Keratinocyte (primary cell): ENCODE measurements at places on chromosomes 1 and 21.
A peak's percentile ranks its signal among the peaks of the same experiment; 100 is the strongest.

- no peak overlapping the region for H3K27ac ChIP-seq
- H3K4me3 ChIP-seq = no peak overlapping the region
- no peaks in the 10 kb centered on the region for H3K4me1 ChIP-seq
- no peak for DNase-seq
- H3K36me3 ChIP-seq = no peaks in the 10 kb centered on the region
- H3K27me3 ChIP-seq = no peaks in the 10 kb centered on the region
Measured at GRCh38 chr21:38422082-38422481, 76.2 kb downstream of the ERG start.

DNA sequence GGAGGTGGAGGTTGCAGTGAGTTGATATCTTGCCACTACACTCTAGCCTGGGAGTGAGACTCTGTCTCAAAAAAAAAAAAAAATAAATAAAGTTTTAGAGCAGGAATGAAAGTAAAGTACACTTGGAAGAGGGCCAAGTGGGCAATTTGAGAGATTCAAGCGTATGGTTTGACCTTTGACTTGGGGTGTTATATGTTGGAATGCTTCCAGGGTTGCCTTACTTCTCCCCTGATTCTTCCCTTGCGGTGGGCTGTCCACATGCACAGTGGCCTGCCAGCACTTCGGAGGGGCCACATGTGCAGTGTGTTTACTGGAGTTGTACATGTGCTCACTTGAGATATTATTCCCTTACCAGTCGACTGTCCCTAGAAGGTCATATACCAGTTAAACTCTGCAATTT lies 295.5 kb upstream of the PROX1 start:
- H3K4me1 ChIP-seq = peaks cover 24% of the 10 kb centered on the region
- H3K36me3 ChIP-seq = no peaks in the 10 kb centered on the region
- H3K4me3 ChIP-seq = no peak overlapping the region
- H3K27me3 ChIP-seq = no peaks in the 10 kb centered on the region
- no peak overlapping the region for H3K27ac ChIP-seq
- DNase-seq = no peak

DNA sequence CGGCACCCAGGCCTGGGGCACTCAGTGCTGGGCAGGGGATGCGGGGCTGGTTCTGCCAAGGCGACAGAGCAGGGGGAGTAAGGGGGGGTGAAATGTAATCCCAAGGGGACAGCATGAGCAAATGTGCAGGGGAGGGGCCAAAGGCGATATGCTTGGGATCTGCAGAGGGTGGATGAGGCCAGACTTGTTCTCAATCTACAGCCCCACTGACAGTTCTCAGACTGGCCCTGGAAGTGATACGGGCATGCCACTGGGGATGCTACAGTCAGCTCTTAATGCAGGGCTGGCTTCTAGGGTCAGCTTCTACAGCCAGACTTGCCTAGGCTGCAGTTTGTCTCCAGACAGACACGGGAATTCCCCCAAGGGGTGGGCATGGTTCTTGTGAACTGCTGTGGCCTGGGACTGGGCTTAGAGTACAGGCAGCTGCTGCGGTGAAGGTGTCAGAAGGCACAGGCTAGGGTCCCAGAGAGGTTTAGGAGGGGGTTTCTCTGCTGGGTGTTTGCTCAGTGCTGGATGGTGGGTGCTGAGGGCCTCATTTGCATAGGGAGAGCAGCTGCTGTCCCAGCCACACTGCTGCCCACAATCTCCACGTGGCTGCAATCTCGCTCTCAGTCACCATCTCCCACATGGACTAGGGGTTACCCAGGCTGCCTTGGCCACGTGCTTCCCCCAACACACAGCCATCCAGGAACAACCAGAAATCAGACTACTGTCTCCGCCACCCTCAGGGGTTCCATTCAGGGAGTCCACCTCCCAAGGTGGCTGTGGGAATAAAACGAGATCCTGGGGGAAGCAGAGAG lies 190.1 kb downstream of the HIVEP3 start:
- no peaks in the 10 kb centered on the region for H3K36me3 ChIP-seq
- H3K27ac ChIP-seq = no peak overlapping the region
- DNase-seq = no peak
- H3K27me3 ChIP-seq = peaks cover 8% of the 10 kb centered on the region

- H3K27ac ChIP-seq = peak overlapping the region; percentile 98
- H3K4me3 ChIP-seq = peak overlapping the region; percentile 90
- H3K4me1 ChIP-seq = peaks cover 30% of the 10 kb centered on the region
- no peaks in the 10 kb centered on the region for H3K27me3 ChIP-seq
- peaks cover 51% of the 10 kb centered on the region for H3K36me3 ChIP-seq
Measured at GRCh38 chr1:150578272-150579109, 919 bp downstream of the MCL1 start.

- H3K4me3 ChIP-seq = no peak overlapping the region
- H3K27ac ChIP-seq = no peak overlapping the region
- no peak for DNase-seq
- peaks cover 11% of the 10 kb centered on the region for H3K4me1 ChIP-seq
- H3K27me3 ChIP-seq = no peaks in the 10 kb centered on the region
Measured at GRCh38 chr1:65813956-65814355, 21.3 kb downstream of the PDE4B start.

- H3K4me1 ChIP-seq = no peaks in the 10 kb centered on the region
- H3K4me3 ChIP-seq = no peak overlapping the region
- no peaks in the 10 kb centered on the region for H3K36me3 ChIP-seq
- DNase-seq = no peak
Measured at GRCh38 chr1:38361566-38361965, 315.0 kb upstream of the POU3F1 start.

DNA sequence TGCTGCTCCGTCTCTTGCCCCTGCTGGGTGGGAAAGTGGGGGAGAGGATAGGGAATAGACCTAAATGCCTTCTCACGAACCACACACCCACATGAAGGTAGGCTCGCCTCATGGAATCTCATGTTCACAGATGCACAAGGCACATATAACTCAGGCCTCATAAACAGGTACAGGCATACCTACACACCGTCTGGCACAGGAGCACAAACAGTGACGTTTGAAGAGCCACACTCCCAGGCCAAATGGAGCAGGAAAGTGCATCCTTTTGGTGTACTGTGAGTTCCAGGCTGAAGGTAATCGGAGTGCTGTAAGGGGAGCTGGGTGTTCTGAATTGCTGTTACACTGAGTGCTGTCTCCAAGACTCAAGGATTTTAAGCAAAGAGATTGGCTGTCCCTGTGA lies 13.1 kb downstream of the UTP11 start:
- peaks cover 60% of the 10 kb centered on the region for H3K4me1 ChIP-seq
- H3K27me3 ChIP-seq = no peaks in the 10 kb centered on the region
- H3K27ac ChIP-seq = peak overlapping the region; percentile 45
- peak overlapping the region; percentile 2 for H3K4me3 ChIP-seq
- peaks cover 16% of the 10 kb centered on the region for H3K36me3 ChIP-seq

DNA sequence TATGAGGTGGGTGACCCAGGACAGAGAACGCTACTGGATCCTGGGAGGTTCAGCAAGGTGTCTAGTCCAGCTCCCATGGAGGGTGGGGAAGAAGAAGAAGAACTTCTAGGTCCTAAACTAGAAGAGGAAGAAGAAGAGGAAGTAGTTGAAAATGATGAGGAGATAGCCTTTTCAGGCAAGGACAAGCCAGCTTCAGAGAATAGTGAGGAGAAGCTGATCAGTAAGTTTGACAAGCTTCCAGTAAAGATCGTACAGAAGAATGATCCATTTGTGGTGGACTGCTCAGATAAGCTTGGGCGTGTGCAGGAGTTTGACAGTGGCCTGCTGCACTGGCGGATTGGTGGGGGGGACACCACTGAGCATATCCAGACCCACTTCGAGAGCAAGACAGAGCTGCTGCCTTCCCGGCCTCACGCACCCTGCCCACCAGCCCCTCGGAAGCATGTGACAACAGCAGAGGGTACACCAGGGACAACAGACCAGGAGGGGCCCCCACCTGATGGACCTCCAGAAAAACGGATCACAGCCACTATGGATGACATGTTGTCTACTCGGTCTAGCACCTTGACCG lies 8.6 kb upstream of the PIGV start:
- no peak overlapping the region for H3K27ac ChIP-seq
- H3K4me1 ChIP-seq = no peaks in the 10 kb centered on the region
- DNase-seq = no peak
- H3K36me3 ChIP-seq = peaks cover 46% of the 10 kb centered on the region
- no peak overlapping the region for H3K4me3 ChIP-seq

- no peak for DNase-seq
- no peak overlapping the region for H3K4me3 ChIP-seq
- H3K4me1 ChIP-seq = peaks cover 12% of the 10 kb centered on the region
- no peak overlapping the region for H3K27ac ChIP-seq
Measured at GRCh38 chr1:245096311-245097066, 58.3 kb upstream of the KIF26B start.

DNA sequence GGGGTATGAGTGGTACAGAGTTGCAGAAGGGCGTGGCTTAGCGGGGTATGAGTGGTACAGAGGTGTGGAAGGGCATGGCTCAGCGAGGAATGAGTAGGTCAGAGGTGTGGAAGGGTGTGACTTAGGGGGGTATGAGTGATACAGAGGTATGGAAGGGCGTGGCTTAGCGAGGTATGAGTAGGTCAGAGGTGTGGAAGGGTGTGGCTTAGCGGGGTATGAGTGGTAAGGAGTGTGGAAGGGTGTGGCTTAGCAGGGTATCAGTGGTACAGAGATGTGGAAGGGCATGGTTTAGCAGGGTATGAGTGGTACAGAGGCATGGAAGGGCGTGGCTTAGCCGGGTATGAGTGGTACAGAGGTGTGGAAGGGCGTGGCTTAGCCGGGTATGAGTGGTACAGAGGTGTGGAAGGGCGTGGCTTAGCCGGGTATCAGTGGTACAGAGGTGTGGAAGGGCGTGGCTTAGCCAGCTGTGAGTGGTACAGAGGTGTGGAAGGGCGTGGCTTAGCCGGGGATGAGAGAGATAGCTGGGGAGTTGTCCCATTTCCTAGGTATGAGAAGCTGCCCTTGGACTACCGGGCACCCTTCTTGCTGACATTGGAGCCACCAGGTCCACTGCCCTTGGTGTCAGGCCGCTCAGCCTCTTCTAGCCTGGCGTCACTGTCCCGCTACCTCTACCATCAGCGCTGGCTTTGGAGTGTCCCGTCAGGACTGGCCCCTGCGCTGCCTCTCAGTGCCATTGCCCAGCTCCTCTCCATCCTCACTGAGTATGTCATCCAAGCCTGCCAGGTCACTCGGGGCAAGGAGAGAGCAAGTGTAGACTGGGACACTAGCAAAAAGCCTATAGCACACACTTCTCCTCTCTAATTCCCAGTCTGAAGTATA lies 29.8 kb downstream of the HYI start:
- peaks cover 68% of the 10 kb centered on the region for H3K36me3 ChIP-seq
- H3K27ac ChIP-seq = peak overlapping the region; percentile 81
- no peak overlapping the region for H3K4me3 ChIP-seq
- no peaks in the 10 kb centered on the region for H3K4me1 ChIP-seq

DNA sequence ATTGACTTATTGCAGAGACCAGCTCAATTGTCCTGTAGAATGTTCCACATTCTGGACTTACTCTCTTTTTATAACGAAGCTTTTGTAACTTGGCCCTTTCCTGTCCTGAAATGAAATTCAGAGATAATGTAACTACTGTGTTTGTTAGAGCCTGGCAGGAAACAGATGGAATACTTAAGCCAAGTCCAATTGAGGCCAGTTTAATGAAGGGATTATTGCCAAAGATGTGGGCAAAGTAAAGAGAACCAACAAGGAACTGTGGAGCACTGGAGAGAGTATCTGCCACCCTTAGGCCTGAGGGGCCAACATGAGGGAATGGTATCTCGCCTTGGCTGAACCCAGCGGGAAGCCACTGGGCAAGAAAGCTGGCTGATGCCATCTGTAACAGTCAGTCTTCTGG lies 32.9 kb downstream of the MFSD2A start:
- no peaks in the 10 kb centered on the region for H3K36me3 ChIP-seq
- H3K27ac ChIP-seq = peak overlapping the region; percentile 49
- no peak for DNase-seq
- H3K27me3 ChIP-seq = no peaks in the 10 kb centered on the region
- H3K4me3 ChIP-seq = no peak overlapping the region

- H3K27me3 ChIP-seq = no peaks in the 10 kb centered on the region
- DNase-seq = no peak
- H3K4me3 ChIP-seq = no peak overlapping the region
- no peak overlapping the region for H3K27ac ChIP-seq
- no peaks in the 10 kb centered on the region for H3K36me3 ChIP-seq
- H3K4me1 ChIP-seq = no peaks in the 10 kb centered on the region
Measured at GRCh38 chr1:33512226-33513011, 40.0 kb downstream of the ZSCAN20 start.

DNA sequence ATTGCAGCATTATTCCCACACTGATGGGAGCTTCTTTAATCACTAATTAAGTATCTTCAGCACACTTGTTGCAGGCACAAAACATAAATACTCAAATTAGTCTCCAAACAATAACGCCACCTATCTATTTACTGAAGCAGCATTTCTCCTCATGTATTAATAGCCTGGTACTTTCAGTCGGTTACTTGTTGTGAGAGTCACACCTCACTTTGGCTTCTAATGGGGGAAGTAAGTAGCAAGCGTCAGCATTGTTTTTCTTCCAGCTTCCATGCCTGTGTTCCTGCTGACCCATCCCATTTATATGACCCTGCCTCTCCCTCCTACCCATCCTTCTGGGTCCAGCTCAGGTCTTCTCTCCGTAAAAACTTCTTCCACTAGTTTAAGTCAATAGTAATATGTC lies 31.9 kb upstream of the DENND1B start:
- no peak for DNase-seq
- no peak overlapping the region for H3K27ac ChIP-seq
- no peaks in the 10 kb centered on the region for H3K27me3 ChIP-seq
- no peak overlapping the region for H3K4me3 ChIP-seq
- no peaks in the 10 kb centered on the region for H3K4me1 ChIP-seq
- H3K36me3 ChIP-seq = no peaks in the 10 kb centered on the region

DNA sequence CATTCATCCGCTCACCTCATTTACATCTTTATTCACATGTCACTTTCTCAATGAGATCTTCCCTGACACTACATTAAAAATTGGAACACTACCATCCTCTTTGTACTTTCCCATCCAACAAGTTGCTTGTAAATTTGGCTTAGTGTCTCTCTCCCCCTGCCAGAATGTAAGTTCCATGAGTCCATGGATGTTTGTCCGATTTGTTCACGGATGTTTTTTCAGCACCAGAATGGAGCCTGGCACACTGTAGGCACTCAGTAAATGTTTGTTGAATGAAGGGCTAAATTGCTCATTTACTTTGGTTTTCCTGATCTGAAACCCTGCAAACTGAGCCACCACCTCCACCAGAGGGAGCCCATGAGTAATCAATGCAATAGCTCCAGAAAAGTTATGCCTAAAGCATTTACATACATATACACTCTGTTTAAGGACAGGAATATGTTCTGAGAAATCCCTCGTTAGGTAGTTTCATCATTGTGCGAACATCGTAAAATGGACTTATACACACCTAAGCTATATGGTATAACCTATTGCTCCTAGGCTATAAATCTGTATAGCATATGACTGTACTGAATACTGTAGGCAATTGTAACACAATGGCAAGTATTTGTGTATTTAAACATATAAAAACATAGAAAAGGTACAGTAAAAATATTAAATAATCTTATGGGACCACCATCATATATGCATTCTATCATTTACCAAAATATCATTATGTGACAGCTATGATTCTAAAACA lies 2.8 kb upstream of the EYA3 start:
- no peak overlapping the region for H3K4me3 ChIP-seq
- DNase-seq = no peak
- H3K27ac ChIP-seq = no peak overlapping the region
- peaks cover 13% of the 10 kb centered on the region for H3K4me1 ChIP-seq
- H3K27me3 ChIP-seq = no peaks in the 10 kb centered on the region
